SK-N-MC (cell line): ENCODE measurements at places on chromosomes 16 and 17.
A peak's percentile ranks its signal among the peaks of the same experiment; 100 is the strongest.

- no peak for DNase-seq
These were observed 11.2 kb downstream of the PPL start for GRCh38 chr16:4925791-4926190.

DNA sequence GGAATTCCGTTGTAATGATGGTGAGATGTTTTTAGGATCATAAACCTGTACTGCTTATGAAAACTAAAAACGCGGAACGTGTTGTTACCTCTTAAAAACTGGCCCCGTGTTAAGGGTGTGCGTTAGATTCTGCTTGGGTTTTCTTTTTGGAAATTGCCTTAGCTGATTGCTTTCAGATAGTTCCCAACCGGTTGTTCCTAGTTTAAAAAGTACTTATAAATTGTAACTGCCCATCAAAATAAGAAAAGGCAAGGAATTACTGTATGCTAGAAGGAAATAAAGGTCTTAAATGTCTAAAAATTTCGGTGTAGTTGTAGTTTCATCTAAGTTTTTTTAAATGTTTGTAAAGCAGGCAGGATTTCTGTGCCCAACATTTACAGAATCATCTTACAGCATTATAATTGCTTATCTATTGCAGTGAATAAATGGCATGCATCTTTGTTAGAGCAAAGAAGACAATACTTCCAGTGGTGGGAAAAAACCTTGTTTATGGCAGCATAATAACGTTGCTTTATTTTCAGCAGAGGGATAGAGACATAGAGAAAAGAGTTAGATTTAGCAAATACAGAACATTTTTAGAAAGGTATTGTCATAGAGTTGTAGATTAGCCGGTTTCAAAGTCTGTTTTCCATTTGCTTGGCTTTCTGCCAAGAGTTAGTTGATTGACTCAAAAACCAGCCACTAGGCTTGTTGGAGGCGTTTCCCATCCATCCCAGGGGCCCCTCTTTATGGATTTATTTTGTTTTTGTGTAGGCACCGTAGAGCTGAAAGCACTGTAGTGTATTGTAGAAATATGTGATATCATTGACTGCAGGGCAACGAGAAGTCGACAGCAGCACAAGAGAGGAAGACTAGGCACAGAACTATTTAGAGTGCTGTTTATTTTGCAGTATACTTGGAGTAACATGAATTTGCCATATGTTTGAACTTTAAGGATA is 1.7 kb downstream of the PPM1D start:
- peak; percentile 93 for DNase-seq

- DNase-seq: no peak
These were observed 273.1 kb downstream of the PHKB start for GRCh38 chr16:47734081-47734857.

- DNase-seq: no peak
These were observed 11.2 kb downstream of the NAA60 start for GRCh38 chr16:3454631-3455147.

- DNase-seq: no peak
These were observed 823 bp downstream of the TNRC6C start for GRCh38 chr17:77959126-77959925.

GRCh38 chr17:6534846-6535514 is 21.4 kb downstream of the PITPNM3 start:
- no peak for DNase-seq

DNA sequence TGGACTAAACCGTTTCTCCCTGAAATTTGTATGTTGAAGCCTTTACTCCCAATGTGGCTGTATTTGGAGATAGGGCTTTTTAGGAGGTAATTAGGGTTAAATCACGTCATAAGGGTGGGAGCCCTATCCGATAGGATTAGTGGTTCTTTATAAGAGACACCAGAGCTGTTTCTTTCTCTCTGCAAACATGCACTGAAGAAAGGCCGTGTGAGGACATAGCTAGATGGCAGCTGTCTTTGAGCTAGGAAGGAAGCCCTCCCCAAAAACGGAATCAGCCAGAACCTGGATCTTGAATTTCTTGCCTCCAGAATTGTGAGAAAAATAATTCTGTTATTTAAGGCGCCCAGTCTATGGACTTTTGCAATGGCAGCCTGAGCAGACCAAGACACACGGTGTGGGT is 14.1 kb downstream of the ODF4 start:
- DNase-seq: no peak

- DNase-seq: no peak
These were observed 8.1 kb downstream of the ZZEF1 start for GRCh38 chr17:4134721-4135120.

- DNase-seq: no peak
These were observed 8.7 kb downstream of the DNAI2 start for GRCh38 chr17:74282587-74283370.

- DNase-seq: no peak
These were observed 200.0 kb upstream of the CDH5 start for GRCh38 chr16:66166490-66166889.

GRCh38 chr16:1416521-1416941 is 2.0 kb upstream of the UNKL start:
- no peak for DNase-seq

DNA sequence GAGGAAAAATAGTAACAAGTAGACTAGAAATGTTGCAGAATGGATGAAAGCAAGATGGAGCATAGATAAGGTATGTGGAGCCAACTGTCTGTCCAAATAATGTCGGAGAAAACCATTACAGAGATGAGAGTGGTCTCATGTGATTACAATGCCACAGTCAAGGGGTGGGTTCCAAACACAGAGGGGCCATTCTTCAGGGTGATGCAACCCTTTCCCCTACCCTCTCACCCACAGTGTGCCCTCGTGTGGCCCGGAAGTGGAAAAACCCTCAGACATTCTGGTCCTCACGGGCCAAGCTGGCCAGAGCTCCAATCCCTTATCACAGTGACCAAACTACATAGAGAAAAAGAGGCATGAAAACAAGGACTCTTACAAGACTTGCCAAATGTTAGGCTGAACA is 17.7 kb upstream of the HS3ST3A1 start:
- no peak for DNase-seq

DNA sequence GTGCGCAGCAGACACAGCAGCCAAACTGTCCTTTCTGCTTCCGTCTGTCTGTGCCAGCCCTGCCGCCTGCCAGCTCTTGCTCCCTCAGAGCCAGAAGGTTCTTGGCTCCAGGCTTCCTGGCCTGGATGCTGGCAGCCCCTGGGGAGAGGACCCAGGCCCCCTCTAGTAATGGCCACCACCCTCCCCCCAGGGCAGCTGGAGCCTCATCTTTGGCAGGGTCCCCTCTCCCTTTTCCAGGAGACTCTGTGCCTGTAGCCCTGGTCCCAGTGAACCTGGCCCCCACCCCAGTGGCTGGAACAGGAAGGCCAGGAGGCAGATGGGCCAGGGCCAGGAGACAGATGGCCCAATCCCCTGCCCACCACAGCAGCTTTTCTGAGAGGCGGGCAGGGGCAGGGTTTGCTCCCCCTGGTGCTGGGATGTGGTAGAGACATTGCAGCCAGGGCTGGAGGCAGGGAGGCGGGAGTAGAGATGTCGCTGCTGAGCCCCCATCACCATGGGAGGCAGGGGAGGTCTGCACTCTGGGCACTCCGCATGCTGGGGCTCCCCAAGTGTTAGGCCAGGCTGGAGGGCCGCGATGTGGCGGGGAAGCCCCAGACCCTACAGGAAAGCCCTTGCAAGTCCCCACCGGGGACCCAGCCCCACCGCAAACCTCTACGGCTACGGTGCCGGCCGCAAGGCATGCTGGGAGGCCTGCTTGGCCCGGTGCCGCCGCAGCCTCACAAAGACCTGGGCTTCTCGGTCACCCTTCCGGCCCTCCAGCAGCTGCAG is 16.7 kb downstream of the UNC13D start:
- no peak for DNase-seq

DNA sequence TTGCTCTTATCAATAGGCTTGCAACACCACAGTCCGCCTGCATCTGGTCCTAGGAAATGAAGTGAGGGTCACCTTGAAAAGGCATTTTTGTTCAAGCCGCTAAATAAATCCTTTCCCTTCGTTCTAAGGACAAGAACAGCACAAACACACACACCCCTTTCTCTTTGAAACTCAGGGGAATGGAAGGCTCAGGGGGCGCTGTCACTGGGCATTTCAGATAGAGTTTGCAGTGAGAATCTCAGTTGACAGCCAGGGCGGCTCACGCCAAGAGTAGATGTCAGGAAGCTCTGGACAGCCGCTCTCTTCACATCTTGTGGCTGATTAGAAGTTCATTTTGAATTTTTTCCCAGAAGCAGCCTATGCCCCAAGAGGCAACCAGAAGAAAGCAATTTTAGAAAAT is 39.8 kb downstream of the ABAT start:
- DNase-seq: no peak

DNA sequence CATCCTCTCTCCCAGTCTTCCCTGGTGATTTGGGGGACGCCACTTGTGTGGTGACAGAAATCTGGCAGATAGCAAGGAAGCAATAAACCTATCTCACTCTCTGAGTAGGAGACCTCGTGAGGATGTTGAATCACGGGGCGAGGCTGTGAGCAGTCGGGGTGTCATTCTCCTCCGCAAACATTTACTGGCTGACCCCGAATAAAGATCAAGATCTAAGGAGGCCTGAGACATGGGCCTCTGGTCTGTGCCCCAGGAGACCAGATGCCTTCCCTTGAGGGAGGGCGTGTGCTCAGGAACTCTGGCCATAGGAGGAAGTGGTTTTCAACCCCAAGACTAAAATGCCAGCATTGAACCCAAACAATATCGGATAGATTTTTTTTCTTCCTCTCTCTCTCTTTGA is 53.1 kb downstream of the FOXL1 start:
- no peak for DNase-seq

- no peak for DNase-seq
These were observed 729.7 kb upstream of the GOT2 start for GRCh38 chr16:59463776-59464175.

DNA sequence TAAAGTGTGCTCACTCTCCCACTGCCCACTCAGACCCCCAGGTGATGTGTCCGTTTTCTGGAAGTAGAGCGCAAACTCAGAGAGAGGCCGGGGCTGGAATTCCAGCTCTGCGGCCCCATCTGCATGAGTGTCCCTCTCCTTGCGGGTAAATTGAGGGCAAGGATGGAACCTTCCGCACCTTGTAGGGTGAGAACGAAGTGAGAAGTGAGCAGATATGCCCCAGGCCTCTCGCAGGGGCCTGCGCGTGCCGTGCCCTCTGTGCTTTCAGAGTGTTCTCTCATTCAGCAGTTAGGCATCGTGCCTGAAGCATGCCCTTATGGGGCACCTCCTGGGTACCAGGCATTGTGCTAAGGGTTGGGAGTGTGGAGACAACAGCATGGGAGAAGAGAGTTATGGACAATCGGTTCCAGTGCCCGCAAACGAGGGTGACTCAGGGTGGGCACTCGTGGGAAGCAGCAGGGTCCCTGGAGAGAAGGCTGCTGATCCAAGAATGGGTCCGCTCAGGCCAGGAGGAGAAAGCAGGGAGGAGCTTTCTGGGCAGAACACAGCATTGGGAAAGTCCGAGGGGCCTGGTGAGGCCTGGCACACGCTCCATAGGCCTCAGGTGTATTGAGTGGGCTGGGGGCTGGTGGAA is 23.8 kb downstream of the CMIP start:
- DNase-seq: no peak

DNA sequence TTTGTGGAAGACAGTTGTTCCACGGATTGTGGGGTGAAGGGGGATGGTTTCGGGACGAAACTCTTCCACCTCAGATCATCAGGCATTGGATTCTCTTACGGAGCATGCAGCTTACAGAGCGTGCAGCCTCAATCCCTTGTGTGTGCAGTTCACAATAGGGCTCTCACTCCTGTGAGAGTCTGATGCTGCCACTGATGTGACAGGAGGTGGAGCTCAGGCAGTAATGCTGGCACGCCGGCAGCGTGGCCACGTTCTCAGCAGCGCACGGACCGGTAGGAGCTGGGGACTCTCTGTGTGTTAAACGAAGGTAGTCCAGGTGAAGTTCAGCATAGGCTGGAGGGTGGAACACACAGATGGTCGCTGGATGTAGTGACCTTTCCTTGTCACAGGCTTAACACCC is 37.8 kb downstream of the SEC14L1 start:
- no peak for DNase-seq

DNA sequence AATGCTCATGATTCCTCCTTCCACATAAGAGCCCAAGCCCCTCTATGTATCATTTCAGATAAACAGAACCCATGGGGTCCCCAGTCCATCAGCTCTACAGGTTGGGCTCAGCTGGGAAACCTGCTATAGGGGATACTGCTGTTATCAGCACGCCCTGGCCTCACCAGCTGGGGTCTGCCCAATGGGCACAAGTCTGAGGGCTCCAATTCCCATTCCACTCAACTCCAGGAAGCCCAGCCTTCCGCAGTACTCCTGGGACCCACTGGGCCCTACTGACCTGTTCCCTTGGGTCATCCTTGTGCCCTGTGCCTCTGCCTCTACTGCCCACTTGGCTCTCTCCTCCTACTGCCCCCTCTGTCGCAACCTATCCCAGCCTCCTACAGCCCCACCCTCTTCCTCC is 16.2 kb upstream of the XYLT2 start:
- no peak for DNase-seq

GRCh38 chr17:68054296-68054900 is 18.9 kb downstream of the KPNA2 start:
- peak; percentile 40 for DNase-seq

GRCh38 chr16:74568961-74569631 is 37.8 kb downstream of the GLG1 start:
- DNase-seq: no peak

GRCh38 chr17:11404431-11405276 is 163.6 kb downstream of the SHISA6 start:
- no peak for DNase-seq

- DNase-seq: no peak
These were observed 40.4 kb downstream of the LAT start for GRCh38 chr16:29025218-29025617.

DNA sequence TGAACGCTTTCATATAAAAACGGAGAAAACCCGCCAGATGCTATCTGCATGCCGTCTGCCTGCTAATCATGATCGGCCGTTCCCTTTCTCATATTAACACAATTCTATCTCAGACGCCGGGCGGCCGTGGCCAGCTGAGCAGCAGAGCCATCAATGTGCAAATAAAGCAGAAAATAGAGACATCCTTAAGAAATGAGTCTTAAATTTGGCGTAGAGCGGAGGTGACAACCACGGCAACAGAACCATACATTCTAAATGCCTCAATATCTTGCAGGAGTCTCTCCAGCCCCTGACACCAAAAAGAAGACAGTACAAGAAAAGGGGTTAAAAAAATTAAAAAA is 2.7 kb upstream of the IRX5 start:
- no peak for DNase-seq

DNA sequence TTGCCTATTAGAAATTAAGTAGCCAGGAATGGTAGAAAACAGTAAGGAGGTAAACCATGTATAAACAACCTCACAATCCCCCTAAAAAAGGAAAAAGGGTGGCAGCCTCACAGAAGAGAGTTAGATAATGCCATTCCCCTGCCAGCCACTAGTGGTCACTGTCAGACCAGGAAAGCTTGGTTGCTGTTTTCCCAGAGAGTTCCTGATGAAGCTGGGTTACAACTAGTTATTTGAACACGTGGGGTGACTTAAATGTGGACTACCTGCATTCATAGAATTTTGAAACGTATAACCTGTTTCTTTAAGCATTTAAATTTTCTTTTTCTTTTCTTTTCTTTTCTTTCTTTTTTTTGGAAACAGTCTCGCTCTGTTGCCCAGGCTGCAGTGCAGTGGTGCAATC is 5.8 kb downstream of the GPRC5C start:
- DNase-seq: no peak

- no peak for DNase-seq
These were observed 239.0 kb downstream of the SOX9 start for GRCh38 chr17:72359811-72360210.

- peak; percentile 28 for DNase-seq
These were observed 70.9 kb downstream of the CNGB1 start for GRCh38 chr16:57899771-57900661.
